ENCODE measurements at places on chromosomes 11 and 22.
A peak's percentile ranks its signal among the peaks of the same experiment; 100 is the strongest.

DNA sequence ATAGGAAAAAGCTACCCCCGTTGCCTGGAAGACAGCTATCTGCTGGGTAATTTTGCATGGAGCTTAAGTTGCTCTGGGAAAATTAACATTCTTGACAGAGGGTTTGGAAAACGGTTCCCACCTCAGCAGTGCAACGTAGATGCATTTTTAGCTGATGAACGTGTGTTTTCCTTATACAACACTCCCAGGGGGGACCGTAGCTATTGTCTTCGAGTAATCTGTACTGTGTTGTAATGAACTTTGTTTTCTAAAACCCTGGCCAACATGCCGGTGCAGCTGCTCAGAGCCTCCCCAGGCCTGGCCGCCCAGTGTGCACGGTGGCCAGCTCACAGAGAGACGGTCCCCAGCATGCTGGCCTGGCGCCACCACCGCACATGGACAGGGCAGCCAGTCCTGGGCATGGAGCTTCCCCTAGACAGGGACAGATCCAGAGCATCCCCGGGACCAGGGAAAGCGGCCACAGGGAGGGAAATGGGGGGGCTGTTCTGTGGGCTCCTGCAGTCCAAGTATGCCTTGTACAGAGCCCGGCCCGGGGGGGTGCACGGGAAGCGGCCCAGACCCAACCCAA lies 2.2 kb downstream of the TNNT3 start:
- no peak for DNase-seq

- no peak for DNase-seq
These were observed 9.8 kb downstream of the FAM111A start for GRCh38 chr11:59152312-59152951.

- no peak for DNase-seq
These were observed 164.8 kb upstream of the GRK3 start for GRCh38 chr22:25399649-25400151.

GRCh38 chr11:128832121-128832497 lies 35.0 kb downstream of the KCNJ1 start:
- DNase-seq: no peak

DNA sequence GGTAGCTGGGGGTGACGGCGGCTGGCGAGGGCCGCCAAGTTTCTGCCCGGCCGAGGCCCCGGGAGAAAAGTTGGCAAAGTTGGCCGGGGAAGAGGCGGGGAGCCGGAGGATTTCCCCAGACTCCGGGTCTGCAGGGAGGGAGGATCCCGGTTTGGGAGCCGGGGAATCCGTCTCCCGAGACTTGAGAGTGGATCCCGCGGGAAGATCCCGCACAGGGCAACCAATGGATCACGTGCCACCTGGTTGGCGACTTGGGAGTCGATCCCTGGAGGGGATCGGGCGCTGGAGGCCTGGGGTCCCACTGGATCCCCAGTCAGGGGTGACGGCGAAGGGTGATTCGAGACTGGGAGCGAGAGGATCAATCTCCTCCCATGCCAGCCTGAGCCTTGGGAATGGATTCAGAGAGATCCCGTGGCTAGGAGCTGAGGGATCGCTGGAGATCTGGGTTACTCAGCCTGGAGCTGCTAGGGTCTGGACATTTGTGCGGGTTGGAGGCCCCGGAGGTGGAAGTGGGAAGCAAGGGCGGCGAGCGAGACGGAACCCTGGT lies 394 bp downstream of the KIAA1671 start:
- peak; percentile 35 for DNase-seq

GRCh38 chr11:88335284-88335683 lies 2.3 kb downstream of the CTSC start:
- DNase-seq: no peak

All from SHP77 treated with DMSO at 0.1 percent for 48 hours (cell line).